ENCODE measurements at places on chromosomes 6 and 20.
A peak's percentile ranks its signal among the peaks of the same experiment; 100 is the strongest.

- DNase-seq: no peak
These were observed 133.0 kb upstream of the TRAF3IP2 start for GRCh38 chr6:111738631-111739030.

- DNase-seq: no peak
These were observed 12.1 kb upstream of the RAMACL start for GRCh38 chr6:166598441-166599138.

- DNase-seq: no peak
These were observed 54.0 kb downstream of the GMPR start for GRCh38 chr6:16292432-16292831.

DNA sequence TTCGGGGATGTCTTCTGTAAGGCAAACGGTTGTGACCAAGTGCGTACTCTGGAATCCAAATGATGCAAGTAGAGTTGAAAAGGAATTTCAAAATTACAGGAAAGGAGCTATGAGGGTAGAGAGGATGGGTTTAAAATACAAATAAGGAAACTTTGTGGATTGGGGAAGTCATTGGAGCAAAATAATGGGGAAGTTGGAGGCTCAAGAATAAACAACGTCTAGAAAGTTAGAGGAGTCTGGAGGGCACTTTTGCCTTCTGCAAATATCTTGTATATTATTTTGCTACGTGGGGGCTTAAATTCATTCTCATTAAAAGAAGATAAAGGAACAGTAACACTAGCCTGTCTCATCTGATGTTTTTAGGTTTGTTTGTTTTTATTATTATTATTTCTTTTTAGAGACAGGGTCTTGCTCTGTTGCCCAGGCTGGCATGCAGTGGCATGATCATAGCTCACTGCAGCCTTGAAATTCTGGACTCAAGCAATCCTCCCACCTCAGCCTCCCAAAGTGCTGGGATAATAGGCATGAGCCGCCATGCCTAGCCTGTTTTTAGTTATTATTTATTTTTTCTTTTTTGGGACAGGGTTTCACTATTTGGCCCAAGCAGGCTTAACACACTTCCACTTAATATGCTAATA lies 55.0 kb upstream of the TNFAIP3 start:
- no peak for DNase-seq

- no peak for DNase-seq
These were observed 5.8 kb downstream of the HMGA1 start for GRCh38 chr6:34242252-34243130.

- no peak for DNase-seq
These were observed 100.3 kb downstream of the GMPR start for GRCh38 chr6:16338577-16339264.

DNA sequence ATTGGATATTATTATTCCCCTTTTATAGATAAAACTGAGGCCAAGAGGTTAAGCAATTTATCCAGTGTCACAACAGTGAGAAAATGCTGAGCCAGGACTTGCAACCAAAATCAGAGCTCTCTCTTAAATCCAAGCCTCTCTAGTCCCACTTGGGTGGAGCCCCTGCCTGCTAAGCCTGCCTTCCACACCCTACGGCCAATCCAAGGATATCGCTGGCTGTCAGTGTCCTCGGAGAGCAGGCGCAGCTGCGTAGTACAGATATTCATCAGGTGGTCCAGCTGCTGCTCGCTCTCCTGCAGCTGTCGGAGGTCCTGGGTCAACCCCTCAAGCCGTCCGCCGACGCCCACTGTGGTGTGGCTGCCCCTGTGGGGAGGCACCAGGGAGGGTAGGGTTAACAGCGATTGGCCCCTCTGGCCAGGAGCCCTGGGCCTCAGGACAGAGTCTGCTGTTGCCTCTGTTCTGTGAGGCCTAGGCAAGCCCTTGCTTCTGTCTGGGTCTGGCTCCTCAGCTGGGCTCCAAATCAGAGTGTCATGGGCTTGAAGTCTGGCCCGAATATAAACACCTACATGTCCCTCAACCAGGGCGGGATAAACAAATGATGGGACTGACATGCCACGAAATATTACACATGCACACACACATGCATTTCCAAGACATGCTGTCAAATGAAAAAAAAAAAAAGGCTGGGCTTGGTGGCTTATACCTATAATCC lies 3.9 kb upstream of the NECAB3 start:
- DNase-seq: no peak

DNA sequence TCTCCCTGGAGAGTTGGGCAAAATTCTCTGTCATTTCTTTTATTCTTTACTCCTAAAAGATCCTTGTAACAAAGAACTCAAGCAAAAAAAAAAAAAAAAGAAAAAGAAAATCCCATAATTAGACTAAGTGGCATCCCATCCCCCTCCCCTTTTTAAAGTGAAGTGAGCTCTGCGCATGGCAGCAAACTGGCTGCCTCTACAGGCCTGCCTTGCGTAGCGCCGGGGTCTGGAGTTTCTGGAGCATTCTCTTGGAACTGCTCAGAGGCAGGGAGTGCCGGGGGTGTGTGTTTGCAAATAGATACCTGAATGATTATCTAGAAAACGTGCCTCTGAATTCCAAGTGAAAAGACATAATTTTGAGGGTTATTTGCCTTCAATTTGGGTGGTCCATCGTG lies 48.1 kb downstream of the FOXC1 start:
- DNase-seq: no peak

DNA sequence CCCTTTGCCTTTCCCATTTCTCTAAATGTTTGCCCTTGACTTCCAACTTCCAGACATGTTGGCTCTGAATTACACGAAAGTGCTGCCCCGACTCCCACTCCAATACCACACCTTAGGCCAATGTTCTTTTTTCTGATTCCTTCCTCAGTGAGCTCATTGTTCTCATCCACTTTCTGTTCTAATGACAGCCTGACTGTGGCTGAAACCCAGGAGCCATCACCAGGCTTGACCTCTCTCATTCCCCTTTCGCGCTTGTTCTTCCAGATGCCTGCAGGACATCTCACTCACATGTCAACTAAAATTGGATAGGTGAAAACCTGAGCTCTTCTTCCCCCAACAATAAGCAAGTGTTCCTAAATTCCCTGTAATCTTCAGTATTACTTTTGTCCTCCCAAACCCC lies 40.4 kb downstream of the PTPRK start:
- DNase-seq: no peak

- no peak for DNase-seq
These were observed 16.9 kb upstream of the APMAP start for GRCh38 chr20:25009218-25010145.

DNA sequence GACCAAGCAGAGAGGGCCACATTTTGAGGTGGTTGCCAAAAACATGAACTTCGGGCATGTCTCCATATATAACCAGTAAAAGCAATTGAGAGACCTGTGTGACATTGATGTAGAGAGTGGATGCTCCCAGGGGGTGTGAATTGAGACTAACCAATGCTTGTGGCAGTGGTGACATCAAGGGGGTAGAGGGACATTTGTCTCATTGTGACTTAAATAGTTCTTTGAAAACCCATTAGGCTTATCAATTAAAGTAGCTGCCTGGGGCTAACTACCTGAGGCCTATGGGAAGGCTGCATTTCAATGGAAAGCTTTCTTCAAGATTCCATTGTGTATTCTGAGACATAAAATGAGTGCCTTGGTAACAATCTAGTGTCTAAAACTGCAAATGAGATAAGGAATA lies 82.1 kb upstream of the FABP7 start:
- no peak for DNase-seq

- DNase-seq: no peak
These were observed 78.4 kb downstream of the NOL4L start for GRCh38 chr20:32506721-32507120.

DNA sequence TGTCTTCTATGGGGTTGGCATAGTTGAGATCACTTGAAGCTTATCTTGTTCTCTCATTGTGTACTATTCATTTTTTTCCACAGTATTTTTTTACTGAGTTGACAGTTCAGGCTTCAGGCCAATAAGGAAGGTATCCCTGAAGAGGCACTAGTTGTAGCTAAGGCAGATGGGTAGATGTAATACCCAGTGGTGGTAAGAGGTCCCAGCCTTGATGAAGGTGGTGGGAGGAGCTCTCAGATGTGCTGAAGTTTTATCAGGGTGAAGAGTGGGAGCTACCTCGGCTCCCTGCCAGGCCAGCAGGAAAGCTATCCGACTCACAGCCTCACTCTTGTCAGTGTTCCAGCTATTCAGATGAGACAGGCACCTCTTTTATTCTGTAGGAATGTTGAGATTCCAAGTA lies 87.7 kb upstream of the UFL1 start:
- DNase-seq: no peak

GRCh38 chr6:143684486-143684885 lies 6.7 kb downstream of the PHACTR2 start:
- no peak for DNase-seq

GRCh38 chr6:45922728-45923351 lies 92.8 kb downstream of the CLIC5 start:
- peak; percentile 79 for DNase-seq

GRCh38 chr6:139588076-139588639 lies 213.7 kb upstream of the CITED2 start:
- DNase-seq: no peak

GRCh38 chr6:15033850-15034203 lies 212.0 kb upstream of the JARID2 start:
- no peak for DNase-seq

GRCh38 chr6:91600561-91600960 lies 1013.7 kb upstream of the MAP3K7 start:
- DNase-seq: no peak

GRCh38 chr20:30489614-30490003 lies 767.9 kb upstream of the DEFB115 start:
- DNase-seq: no peak

DNA sequence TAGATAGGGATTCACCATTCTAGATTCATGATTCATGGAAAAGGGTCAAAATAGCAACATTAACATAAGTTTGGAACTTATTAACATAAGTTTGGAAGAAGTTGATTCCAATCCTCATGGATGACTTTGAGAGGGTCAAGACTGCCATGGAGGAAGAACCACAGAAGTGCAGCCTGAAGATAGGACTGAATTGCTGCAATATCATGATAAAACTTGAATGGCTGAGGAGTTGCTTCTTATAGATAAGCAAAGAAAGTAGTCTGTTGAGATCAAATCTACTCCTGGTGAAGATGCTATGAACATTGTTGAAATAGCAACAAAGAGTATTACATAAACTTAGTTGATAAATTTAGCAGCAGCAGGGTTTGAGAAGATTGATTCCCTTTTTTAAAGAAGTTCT lies 62.2 kb downstream of the GMDS start:
- no peak for DNase-seq

DNA sequence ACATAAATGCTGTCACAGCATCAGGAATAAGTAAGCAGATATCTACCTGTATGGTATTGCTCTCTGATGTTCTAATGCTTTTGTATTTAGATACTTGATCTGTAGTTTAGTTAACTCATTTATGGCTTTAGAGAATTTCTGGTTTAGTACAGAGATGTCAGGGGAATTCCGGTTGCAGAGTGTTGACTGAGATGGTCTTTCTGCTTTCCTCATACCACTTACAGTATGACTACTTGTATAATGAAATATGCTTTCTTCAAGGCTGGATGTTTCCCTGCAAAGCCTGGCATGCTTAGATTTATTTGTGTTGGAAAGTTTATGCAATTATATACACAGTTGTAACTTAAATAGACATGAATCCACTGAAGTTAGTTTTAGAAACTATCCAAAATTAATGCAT lies 278.4 kb downstream of the CDH26 start:
- no peak for DNase-seq

GRCh38 chr6:169145496-169145895 lies 108.2 kb downstream of the THBS2 start:
- DNase-seq: no peak

DNA sequence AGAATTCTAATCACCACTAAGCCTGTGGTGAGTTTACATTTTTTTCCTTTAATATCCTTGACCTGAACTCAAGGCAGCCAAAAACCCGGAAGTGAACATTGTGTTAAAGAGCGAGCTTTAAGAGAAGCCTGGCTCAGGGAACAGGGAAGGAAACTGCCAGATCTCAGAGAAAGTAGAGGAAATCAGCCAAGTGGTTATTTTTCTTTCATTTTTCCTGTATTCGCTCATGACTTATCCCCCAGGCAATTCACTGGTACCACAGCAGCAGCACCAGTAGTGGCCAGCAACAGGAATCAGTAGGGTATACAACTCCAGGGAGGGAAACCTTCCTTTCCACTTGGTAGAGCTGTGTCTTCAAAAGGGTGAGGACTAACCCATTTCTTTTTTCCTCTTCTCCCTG lies 89.6 kb upstream of the HMGCLL1 start:
- DNase-seq: no peak

- DNase-seq: no peak
These were observed 71.5 kb downstream of the SLC23A2 start for GRCh38 chr20:4929686-4930397.

- DNase-seq: no peak
These were observed 106.2 kb downstream of the LCA5 start for GRCh38 chr6:79430913-79431536.

GRCh38 chr20:15923030-15923776 lies 650.0 kb downstream of the KIF16B start:
- no peak for DNase-seq

DNA sequence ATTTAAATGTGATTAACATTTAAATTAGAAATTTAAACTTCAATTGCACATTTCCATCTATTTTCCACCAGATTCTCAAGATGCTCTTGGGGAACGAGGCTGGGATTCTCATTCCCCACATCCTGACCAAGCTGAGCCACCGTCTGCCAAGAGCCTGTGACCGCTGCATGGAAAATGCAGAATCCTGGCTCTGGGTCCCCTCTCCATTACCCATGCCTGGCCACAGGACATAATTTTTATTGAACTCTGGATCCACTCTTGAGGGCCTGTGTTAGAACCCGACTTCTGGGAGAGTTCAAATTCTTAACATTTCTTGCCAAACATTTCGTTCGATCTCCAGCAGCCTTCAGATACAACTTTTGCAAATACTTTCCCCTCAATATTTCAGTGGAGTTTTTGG lies 201.6 kb upstream of the SNX9 start:
- DNase-seq: no peak

DNA sequence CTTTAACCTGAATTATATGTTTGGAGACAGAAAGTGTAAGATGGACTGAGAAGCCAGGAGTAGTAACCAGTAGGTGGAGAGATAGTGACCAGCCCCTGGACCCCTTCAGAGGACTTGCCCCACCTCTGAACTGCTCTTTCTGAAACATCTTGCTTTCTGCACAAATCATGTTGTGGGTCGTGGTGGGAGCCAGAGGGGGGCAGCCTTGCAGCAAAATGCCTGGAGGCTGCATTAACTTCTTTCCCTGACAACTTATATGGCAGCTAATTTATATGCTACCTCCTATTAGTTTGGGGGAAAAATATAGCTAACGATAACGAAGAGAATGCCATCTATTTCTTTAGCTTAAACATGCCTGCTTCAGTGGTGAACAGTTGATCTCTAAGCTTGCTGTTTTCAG lies 859.8 kb downstream of the MAFB start:
- no peak for DNase-seq

- no peak for DNase-seq
These were observed 7.8 kb upstream of the TRIM38 start for GRCh38 chr6:25954756-25955155.

GRCh38 chr20:19495905-19496703 lies 262.0 kb upstream of the RIN2 start:
- DNase-seq: no peak

Data from stimulated activated CD8-positive, alpha-beta memory T cell treated with anti-CD3 and anti-CD28 coated beads, Interleukin-4, amount 100 ng/mL, for 48 hours (primary cell).